ENCODE measurements at places on chromosomes 11 and 22.

DNA sequence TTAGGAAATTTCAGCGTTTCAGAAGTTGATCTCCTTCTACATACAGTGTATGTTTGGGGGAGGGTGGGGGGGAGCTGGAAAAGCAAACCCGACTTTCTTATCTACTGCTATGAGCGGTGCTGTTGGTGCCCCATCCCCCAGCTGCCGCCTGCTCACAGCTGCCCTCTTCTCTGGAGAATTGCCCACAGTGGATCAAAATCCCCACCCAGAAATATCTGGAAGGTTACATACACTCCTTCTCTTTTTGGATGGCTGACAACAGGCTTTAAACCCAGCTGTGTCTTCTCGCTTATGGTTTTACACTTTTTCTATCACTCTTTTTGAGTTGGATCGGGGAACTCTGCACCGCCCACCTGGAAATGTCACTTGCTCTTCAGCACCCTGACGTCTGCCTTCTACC lies 56.4 kb downstream of the DHCR7 start:
- DNase-seq: no peak

DNA sequence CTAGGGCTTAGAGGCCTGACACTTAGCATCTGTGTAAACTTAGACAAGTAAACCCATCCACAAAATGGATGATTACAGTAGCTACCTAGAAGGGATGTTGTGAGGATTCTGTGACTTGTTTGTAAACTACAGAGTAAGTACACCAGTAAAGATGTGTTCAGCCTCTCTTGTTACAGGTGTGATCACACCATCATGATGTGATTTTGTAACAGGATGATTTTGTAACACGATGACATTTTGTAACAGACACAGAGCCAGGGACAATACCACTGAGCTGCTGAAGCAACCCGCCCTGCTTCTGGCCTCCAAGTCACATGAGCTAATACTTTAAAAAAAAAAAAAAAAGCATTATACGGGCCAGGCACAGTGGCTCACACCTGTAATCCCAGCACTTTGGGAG lies 17.0 kb downstream of the FADD start:
- DNase-seq: no peak

DNA sequence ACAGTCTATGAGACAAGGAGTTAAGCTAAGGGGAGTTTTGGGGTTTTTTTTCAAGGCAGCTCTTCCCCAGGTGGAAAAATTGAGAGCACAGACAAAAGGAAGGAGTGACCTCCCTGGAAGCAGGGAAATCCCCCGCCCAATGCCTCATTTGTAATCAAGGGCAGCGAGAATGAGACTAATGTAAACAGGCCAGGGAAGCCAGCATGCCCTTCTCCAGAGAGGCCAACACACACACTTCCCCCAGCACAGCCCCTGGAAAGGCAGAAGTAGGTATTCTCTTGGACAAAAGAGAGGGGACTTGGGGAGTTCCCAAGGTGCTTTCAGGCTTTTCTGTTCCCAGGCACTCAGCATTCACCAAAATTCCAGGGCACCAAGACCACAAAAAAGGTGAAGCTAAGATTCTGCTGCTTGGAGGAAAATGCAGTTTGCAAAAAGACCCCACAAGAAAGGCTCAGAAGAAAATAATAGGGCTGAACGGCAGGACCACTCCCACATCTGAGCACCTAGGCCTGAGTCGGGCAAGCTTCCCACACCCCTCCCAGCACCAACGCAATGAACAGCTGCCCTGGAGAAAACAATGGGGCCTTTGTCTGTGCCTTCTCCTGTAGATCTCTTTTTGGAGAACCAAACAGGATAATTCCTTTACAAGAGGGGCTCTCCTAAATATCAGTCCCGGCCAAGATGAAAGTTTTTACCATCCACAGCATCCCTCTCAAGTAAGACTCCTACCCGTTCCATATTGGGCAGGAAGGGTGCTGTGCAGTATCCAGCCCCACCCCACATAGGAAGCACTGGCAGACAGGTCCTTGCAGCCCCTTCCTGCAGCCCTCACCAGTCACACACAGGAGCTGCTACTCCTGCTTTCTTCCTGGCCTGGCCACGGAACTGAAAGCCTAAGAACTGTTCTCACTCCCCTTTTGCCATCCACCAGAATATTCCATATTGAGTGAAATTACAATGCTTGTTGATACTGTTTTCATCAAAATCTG lies 70.7 kb upstream of the AKIP1 start:
- no peak for DNase-seq

GRCh38 chr11:126444072-126444471 lies 88.6 kb downstream of the ST3GAL4 start:
- no peak for DNase-seq

- no peak for DNase-seq
These were observed 1.7 kb downstream of the ZBED4 start for GRCh38 chr22:49855251-49855911.

GRCh38 chr22:21054714-21055563 lies 9.2 kb downstream of the LRRC74B start:
- no peak for DNase-seq

DNA sequence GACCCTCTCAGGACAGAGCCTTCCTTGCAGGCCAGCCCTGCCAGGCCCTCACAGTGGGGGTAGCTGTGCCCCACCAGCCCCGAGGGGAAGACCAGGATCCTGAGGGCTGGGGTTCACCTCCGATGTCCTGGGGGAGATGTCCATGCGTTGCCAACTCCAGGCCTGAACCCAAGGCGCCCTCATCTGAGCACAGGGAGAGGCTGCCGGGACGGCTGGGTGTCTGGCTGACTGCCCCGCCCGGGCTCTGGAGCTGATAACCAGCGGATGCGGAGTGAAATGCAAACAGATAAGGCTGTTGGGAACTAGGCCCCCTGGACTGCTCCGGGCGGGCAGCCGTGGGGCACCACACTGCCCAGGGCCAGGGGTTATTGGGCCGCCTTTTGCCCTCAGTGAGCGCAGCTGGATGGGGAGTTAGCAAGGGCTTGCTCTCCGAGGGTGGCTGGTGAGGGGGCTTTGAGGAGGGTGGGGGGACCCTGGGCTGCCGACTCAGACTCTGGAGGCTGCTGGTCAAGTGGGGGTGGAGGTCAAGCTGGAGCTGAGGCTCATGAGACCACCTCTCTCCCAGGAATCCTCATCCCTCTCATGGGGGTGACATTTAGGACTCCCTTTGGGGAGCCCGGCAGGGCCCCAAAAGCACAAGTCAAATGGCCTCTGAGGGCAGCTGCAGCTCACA lies 5.6 kb upstream of the MUC6 start:
- DNase-seq: no peak

DNA sequence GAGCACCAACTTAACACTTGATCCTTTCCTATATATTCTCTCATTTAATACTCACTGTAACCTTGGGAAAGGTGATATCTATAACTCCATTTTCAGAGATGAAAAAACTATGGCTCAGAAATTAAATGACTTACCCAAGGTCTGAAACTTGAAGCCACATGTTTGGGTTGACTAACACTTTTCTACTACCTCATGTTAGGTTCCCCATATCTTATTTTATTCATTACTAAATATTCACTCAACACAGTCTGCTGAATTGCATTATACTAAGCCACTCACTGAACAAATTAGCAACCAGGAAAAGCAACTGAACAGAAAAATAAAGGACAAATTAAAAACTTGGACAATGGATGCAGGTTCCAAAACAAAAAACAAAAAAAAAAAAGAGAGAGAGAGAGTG lies 59.9 kb downstream of the FAM168A start:
- no peak for DNase-seq

DNA sequence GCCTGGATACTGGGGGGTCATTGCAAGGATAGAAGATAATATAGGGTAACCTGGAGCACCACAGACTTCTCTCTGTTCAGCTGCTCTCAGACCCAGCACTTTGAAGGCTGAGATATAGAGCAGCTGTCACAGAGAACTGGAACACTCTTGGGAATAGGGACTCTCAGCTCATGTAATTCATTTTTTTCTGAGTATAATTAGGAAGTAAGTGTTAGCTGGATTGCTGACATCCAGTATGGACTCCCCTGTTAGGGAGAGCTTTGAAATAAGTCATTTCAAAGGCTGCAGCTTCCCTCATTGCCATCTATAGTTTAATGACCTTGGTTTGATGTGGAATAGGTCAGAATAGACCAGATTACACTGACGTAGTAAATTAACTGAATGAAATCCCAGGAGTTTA lies 120.8 kb upstream of the POU2AF2 start:
- no peak for DNase-seq

- DNase-seq: no peak
These were observed 940.3 kb downstream of the NTM start for GRCh38 chr11:132310390-132311375.

- DNase-seq: no peak
These were observed 39.2 kb downstream of the PARVA start for GRCh38 chr11:12416552-12416951.

GRCh38 chr11:84234011-84234410 lies 947.8 kb upstream of the CCDC90B start:
- no peak for DNase-seq
